ENCODE measurements at places on chromosomes 16 and 17.

- DNase-seq: no peak
These were observed 11.3 kb upstream of the BCAR1 start for GRCh38 chr16:75262800-75263127.

DNA sequence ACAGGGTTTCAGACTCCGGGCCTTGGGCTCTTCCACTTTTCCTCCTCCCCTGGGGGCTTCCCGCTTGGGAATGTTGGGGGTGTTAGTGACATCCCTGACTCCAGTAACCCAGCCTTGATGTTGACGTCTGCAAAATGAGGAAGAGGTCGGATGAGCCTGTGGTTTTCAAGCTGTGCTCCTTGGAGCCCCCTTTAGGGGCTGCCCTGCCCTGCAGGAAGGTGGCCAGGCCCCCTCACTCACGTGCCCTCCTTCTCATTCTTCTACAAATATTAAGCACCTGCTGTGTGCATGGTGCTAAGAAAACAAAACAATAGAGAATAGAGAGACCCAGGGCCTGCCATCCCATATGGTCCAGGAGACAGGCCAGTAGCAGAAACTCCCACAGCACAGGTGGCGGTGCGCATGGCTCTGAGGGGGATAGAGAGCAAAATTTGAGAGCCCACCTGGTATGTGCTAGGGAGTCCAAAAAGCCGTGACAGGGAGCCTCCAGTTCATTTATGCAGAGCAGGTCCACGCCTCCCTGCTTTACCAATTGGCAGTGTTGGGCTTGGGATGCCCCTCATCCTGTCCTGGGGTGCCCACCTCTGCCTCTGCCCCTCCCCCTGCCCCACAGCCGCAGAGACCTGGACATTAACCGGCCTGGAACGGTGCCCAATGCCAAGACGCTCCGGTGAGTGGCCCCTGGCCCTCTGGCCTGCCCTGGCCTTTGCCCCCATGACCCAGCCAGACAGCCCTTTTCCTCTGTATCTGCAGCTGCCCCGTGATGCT, 7.4 kb downstream of the NDRG4 start:
- DNase-seq: no peak

- DNase-seq: no peak
These were observed 12.7 kb downstream of the WFDC1 start for GRCh38 chr16:84307209-84307954.

DNA sequence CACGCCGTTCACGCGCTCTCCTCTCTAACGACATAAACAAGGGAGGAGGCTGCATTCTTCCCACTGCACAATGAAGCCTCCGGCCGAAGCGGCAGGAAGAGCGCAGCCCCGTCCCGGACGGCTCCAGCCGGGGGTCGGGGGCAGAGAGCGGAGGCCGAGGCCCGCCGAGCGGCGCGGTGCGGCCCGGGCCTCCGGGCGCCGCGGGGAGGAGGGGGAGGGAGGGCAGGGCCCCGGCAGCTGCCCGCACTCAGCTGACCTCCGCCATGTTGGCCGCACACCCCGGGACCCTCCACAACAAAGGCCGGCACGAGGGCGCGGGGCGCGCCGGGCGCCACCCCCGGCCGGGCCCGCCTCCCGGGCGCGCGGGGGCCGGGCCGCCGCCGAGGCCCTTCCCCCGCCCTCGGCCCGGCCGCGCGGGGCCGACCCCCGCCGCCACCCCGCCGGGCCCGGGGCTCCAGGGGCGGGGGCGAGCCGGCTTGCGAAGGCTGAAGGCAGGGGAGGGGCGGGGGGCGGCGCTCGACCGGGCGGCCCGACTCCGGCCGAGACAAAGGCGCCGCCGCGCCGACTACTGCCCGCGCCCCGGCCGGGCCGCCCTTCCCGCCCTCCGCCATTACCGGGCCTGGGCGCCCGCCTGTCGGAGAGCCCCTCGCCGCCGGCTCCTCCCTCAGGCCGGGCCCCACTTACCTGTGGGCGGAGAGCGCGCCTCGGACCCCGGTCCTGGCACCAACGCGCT, 527 bp downstream of the SIAH1 start:
- DNase-seq: peak; percentile 85

- DNase-seq: no peak
These were observed 46.1 kb downstream of the CYTH1 start for GRCh38 chr17:78735832-78736525.

GRCh38 chr17:1029196-1029921, 32.4 kb downstream of the TIMM22 start:
- no peak for DNase-seq
